Left lung (tissue), 14 donors: ENCODE measurements at places on chromosomes 16 and 17.

DNA sequence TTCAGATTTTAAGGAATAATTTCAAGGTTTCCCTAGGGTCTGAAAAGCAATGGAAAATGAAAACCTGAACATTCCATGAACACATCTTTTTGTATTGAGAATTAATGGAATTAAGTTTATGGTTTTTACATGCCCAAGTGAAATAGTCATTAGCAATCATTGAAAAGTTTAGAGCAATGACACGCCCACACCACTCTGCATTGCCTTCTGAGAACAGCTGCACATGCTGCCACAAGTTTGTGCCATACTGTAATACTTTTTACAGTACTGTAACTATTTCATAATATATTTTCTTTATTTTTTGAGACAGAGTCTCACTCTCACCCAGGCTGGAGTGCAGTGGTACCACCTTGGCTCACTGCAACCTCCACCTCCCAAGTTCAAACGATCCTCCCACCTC, 345.2 kb upstream of the PMFBP1 start:
- no peak for DNase-seq

GRCh38 chr17:8837563-8838075, 29.9 kb downstream of the PIK3R6 start:
- peak; percentile 21 for DNase-seq

DNA sequence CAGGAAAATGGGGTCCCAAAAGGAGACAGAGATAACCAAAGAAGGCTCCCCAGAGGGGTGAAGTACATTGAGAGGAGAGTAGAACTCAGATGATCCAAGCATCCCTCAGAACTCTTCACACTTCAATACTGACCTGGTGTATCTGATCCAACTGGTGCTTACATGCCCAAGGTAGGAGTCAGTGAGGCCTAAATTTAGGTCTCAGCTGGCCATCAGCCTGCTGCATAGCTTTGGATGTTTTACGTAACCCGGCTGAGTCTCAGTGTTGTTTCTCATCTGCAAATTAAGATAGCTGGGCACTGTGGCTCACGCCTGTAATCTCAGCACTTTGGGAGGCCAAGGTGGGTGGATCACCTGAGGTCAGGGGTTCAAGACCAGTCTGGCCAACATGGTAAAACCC, 11.6 kb upstream of the GOSR2 start:
- DNase-seq: no peak

DNA sequence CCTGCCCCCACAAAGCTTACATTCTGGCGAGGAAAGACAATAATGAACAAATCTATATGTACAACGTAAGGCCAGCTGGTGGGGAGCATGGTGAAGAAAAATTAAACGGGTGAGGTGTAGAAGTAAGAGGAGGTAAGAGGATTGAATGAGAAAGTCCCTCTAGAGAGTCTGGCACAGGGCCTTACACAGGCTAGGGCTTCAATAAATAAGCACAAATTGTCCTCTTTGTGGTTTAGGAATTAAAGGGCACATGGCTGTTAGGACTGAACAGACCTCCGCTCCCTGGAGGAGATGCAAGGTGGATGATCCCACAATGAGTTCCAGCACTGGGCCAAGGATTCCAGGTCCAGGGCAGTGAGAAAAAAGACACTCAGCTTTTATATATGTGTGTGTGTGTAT, 43.1 kb upstream of the HAPSTR1 start:
- DNase-seq: no peak

- no peak for DNase-seq
Observed at GRCh38 chr16:4868026-4868425, 20.7 kb downstream of the UBN1 start.

- DNase-seq: no peak
Observed at GRCh38 chr17:53101706-53102105, 721.0 kb upstream of the KIF2B start.

DNA sequence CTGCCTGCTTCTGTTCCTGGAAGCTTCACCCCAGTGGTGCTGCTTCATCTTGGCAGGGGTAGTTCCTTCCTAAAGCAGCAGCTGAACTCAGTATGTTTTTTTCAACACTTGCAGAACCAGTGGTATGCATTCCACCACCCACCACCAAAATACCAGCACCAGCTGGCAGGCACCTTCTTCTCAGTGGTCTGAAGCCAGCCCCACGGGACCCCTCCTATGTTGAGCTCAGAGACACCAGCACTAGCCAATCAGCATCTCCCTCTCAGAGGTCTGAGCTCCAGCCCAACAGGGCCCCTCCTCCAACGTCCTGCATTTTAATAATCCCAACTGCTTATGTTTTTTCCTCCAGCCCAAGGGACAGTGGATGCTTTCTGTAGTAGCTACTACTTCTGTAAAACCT, 299.6 kb upstream of the CCL2 start:
- DNase-seq: no peak

DNA sequence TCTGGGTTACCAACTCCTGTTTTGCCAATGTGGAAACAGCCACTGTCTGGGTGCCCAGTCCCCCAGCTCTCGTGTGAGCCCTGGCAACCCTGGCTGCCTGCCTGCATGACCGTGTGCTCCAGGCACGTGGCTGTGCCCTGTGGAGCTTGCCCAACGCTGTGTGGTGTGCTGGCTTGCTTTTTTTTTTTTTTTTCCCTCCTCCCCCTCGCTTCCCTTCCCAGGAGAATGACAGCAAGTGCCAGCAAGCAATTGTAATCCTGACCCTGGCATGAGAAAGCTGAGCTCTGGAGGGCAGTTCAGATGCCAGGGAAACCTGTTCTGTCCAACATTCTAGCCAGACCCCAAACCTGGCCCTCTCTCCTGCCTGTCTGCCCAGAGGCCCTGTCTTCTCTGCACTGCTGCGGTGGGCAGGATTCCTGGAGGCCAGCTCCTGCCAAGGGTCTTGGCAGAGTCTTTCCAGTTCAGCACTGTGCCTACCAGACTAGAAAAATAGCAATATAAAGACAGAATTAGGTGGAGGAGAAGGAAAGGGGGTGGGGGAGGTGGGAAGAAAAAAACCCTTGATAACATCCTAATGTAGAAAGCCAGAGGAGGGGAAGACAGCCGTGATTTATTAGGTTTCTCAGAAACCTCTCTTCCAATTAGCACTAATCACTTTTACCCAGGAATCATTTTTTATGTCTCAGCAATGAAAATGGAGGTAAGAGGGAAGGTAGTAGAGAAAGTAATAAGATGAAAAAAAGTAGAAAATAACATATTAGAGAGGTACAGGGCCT, 9.0 kb downstream of the HLF start:
- DNase-seq: no peak

DNA sequence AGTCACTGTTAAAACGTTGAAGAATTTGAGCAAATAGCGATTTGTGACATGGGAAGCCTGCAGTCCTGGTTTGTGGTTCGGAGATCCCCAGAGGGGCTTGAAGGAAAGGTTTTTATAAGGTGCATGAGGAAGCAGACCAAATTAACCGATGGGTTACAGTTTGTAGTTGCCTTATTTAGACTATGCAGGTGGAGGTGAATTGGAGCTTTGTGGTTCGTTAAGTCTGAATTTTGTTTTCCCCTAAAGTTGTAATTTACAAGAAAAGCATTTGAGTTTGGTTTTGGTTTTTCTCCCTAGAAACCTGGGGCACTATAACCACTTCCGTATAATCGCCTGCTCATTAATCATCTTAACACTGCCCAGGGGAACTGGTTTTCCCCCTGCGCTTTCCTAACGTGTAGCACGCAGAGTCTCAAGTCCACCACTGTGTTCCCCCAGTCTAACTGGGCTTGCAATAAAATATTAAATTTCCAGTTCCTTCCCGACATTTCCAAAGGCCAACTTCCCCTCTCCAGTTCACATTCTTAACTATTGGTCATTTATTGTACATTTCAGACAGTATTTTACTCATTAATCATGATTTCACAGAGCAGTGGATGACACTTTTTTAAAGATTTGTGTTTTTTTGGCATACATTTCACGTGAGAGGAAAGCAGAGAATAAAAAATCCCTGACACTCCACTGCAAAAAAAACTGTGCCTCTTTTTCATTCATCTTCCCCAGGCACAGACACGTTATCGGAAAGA, 932 bp downstream of the ZNF267 start:
- no peak for DNase-seq
